ENCODE measurements at places on chromosomes 16 and 17.
A peak's percentile ranks its signal among the peaks of the same experiment; 100 is the strongest.

DNA sequence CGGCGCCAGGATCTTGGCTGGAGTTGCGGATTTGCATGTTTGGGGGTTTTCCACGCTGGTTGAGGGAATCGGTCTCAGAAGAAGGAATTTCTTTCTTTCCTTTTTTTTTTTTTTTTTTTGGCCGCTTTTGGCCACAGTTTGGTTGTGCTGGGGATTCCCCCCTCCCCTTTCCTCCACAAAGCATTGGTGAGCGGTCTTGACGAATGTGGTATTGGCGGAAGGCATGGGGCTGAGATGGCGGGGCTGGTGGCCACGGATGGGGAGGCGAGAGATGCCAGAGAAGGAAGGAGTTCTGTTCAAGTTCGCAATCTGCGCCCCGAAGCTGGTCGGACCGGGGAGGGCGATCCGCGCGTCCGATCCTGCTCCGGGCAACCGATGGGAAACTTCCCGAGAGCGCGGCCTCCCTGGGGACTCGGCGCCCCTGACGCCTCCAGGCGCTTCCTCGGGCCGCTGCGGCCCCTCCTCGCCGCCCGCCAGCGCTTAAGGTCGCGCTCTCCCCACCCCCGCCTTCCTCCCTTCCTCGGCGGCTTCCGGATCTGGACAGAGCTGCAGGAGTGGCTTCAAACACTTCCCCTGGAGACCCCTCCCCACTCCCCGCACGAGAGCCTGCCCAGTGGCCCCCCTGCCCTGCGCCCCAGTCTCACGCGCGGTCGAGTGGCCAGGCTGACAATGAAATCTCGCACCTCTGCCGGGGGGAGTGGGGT, 43.2 kb downstream of the RAI1 start:
- no peak for DNase-seq

GRCh38 chr16:57667048-57667525, 1.0 kb upstream of the ADGRG3 start:
- no peak for DNase-seq

DNA sequence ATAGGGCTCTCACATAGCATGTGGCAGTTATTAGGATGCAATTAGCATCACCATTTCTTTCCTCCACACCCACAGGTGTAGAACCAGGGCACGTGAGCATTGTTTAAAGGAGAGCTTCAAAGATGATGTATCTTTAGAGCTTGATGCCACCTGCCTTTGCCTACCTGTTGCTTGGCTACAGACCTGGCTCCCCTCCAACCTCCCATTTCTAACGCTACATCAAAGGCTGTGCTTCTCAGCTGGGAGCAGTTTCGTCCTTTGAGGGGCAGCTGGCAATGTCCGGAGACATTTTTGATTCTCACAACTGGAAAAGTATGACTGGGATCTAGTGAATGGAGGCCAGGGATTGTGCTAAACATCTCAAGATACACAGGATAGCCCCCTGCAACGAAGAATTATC, 78.5 kb upstream of the CLEC3A start:
- DNase-seq, result no peak

- DNase-seq, result no peak
Measured at GRCh38 chr17:64384253-64385186, 6.1 kb downstream of the PECAM1 start.

DNA sequence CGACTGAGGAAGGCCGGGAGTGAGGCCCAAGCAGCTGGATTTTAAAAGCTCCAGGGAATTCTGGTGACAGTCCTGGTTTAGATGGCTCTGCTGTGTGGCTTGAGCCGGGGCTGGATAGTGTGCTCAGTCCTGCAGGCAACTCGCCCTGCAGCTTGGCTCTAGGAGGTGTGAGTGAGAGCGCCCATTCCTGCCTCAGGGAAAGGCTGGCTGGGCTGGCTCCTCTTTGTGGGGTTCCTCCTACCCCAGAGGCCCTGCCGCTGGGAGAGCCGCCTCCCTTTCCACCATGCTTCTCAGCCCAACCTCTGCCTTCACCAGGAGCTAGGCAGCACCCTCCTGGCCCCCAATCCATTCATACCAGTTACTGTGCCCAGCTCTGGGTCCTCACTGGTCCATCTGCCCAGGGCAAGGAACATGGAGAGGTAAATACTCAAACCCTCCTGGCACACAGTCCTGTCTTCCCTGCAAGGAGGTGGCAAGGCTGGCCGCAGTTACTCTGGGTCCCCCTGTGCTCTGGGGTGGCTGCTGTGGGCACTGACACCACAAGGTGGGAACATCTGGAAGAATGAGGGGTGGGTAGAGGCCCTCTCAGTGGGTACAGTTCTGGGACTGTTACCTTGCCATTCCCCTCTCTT, 47.1 kb downstream of the VAC14 start:
- DNase-seq, result no peak

GRCh38 chr17:5111402-5112204, at the start of gene ZNF232:
ZNF232 (minus strand) TSS chr17:5111878; CDS start chr17:5111822, 56 bp downstream.
- peak; percentile 86 for DNase-seq

DNA sequence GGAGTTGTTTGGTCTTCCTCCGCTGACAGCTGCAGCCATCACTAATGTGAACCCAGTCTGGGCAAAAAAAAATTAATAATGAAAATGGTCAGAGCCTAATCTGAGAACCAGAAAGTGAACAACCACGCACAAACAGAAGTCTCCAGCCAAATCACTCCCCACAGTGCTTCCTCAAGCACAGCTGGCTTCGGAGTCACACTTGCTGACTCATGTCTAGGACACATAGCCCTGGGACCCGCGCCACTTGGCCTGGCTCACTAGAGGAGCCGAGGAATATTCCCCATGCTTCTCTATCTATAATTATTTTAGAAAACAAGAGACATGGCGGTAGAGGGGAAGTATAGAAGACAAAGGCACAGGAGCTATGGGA, 109.1 kb downstream of the ZFHX3 start:
- DNase-seq, result no peak

- no peak for DNase-seq
Measured at GRCh38 chr16:89453501-89454321, 36.6 kb downstream of the ANKRD11 start.

DNA sequence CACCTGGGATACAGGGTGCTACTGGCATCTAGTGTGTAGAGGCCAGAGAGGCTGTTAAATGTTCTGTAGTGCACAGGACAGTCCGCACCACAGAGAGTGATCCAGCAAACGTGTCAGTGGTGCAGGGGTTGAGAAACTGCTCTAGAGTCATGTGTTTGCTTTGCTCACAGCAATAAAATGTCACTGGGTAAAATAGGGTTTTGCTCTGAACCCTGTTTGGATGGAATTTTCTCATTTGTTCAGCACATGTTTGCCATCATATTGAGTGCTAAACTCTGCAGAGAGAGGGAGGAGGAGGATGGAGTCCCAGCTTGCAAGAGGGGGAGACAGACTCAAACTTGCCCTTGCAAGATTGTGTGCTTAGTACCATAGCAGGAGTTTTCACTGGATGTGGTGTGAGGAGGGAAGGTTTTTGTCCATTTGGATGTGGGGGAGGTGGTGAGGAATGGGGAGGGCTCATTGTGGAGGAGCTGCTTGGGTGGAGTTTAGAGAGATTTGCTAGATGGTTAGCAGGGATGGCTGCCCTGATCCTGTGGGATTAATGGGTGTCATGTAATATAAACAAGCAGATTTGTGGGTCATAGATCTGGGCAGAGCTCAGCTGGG, 11.8 kb downstream of the PLCG2 start:
- no peak for DNase-seq

DNA sequence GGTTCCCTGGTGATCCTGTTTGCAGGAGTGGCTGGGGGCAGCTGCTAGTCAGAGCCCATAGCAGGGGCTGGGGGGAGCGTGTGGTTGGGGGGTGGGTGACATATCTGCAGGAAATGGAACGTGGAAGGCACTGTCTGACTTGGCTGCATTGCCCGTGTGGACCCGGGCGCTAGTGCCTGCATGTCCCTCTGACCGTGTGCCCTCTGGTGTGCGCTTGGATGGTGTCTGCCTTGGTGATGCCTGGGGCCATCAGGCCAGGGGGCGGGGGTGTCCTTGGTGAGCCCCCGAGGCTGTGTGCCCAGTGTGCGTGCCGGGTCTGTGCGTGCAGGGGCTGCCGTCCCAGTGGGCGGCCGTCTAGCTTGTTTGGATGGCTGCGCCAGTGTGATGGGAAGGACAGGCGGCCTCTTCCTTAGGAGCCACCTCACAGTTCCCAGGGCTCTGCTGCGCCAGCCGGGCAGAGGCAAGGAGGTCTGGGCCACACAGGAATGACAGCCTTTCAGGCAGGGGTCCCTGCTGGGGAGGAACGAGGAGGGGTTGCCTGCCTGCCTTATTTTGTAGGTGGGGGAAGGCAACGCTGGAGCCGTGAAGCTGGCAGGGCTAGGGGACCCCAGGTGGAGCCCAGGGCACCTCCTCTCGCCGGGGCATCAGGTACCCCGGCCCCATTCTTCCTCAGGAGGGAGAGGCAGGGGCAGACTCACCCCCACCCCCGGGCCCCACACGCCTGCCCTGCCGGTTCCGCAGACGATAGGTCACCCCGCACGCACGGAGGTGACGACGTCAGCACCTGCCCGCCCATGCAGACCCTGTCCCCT, 693 bp downstream of the NDRG4 start:
- no peak for DNase-seq

GRCh38 chr16:88458039-88458772, 5.1 kb downstream of the ZFPM1 start:
- DNase-seq, result no peak

- DNase-seq, result no peak
Measured at GRCh38 chr17:40516581-40517285, 15.3 kb upstream of the TNS4 start.

DNA sequence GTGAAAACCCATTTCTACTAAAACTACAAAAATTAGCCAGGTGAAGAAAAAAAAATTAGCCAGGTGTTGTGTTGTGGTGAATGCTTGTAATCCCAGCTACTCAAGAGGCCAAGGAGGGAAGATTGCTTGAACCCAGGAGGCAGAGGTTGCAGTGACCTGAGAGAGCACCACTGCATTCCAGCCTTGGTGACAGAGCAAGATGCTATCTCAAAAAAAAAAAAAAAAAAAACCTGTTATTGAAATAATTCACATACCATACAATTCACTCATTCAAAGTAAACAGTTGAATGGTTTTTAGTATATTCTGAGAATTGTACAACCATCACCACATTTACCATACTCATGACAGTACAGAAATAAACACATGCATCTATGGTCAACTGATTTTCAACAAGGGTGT, 31.0 kb downstream of the ZNRF1 start:
- no peak for DNase-seq

GRCh38 chr17:45129426-45129939, 2.8 kb downstream of the PLCD3 start:
- no peak for DNase-seq

DNA sequence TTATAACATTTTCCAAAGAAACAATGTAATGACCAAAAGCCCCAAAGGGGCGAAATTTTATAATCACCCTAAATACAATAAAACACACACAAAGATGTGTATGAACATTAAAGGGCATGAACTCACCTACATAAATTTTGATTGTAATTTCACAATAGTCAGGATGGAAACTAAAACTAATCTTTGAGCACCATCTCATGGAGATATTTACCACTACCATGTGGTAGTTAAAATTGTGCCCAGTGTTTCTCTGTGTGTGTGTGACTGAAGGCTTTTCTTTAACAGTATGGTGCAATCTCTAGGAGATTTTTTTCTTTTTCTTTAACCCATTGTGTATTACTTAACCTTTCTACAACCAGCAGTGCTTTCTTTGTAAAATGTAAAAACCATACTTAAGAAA, 19.7 kb upstream of the MEIOC start:
- no peak for DNase-seq

GRCh38 chr16:57169327-57169726, 16.5 kb downstream of the PSME3IP1 start:
- no peak for DNase-seq

DNA sequence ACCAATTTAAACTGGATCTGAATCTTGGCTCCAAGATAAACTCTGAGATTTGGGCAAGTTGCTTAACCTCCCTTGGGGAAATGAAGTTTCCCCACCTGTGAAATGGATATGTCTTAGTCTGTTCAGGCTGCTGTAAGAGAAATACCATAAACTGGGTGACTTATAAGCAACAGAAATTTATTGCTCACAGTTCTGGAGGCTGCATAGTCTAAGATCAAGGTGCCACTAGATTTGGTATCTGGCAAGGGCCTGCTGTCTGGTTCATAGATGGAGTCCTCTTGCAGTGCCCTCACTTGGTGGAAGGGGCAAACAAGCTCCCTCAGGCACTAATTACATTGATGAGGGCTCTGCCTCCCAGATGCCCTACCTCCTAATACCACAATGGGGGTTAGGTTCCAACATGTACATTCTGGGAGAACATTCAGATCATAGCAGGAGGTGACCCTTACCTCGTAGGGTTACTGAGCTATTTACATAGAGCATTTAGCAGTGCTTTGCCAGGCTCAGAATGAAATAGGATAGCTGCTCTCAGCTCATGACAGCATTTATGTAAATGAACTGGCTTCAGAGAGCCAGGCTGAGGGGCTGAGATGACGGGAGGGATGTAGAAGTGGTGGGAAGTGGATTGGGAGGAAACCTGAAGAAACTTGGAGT, 83.9 kb downstream of the SPECC1 start:
- DNase-seq, result no peak

DNA sequence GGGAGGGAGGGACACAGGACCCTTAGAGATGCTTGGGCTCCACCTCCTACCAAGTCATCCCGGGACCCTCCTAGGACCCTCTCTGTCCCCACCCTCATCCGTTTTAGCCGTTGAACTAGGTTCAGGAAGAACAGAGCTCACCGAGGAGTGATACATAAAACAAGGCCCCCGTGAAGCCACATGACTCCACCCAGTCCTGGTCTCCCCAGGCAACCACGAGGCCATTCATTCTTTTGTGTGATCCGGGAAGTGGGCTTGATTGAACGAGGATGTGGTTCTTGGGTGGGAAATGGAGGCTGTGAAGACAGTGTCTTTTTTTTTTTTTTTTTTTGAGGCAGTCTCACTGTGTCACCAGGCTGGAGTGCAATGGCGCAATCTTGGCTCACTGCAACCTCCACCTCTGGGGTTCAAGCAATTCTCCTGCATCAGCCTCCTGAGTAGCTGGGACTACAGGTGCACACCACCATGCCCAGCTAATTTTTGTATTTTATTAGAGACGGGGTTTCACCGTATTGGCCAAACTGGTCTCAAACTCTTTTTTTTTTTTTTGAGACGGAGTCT, 14.8 kb downstream of the TRARG1 start:
- peak; percentile 36 for DNase-seq

DNA sequence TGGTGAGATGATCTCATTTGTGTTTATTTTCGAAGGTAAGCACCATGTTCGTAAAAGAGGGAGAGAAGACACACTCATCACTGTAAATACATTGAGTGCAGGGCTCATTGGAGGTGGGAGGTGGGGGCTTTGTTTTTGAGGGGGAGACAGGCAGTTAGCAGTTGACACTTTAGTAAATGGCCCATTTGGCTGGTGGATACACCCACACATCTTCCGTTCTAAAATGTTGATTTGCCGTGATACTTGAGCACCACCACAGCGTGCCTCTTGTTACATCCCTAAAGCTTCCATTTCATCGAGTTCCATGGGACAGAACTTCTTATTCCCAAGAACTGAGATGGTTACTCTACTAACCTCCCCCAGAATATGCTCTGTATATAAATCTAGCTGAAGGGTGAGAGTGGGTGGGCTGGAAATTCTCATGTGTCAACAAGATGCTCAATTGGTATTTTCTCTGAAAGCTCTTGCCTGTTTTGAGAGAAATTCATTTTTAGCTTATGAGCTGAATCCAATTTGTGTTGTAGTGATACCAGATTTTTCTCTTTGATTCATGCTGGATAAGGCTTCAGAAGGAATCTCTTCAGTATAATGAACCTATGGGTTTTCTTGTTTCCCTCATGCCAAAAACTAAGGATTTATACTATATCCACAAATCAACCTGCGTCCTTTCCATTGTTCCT, 314.3 kb downstream of the RBFOX1 start:
- no peak for DNase-seq

GRCh38 chr17:38464251-38464722, 36.0 kb downstream of the ARHGAP23 start:
- DNase-seq, result no peak
